Karpas-422 (cell line): ENCODE measurements at places on chromosomes 2 and 18.

GRCh38 chr2:45072862-45073237, 63.6 kb upstream of the SIX2 start:
- DNase-seq: no peak

DNA sequence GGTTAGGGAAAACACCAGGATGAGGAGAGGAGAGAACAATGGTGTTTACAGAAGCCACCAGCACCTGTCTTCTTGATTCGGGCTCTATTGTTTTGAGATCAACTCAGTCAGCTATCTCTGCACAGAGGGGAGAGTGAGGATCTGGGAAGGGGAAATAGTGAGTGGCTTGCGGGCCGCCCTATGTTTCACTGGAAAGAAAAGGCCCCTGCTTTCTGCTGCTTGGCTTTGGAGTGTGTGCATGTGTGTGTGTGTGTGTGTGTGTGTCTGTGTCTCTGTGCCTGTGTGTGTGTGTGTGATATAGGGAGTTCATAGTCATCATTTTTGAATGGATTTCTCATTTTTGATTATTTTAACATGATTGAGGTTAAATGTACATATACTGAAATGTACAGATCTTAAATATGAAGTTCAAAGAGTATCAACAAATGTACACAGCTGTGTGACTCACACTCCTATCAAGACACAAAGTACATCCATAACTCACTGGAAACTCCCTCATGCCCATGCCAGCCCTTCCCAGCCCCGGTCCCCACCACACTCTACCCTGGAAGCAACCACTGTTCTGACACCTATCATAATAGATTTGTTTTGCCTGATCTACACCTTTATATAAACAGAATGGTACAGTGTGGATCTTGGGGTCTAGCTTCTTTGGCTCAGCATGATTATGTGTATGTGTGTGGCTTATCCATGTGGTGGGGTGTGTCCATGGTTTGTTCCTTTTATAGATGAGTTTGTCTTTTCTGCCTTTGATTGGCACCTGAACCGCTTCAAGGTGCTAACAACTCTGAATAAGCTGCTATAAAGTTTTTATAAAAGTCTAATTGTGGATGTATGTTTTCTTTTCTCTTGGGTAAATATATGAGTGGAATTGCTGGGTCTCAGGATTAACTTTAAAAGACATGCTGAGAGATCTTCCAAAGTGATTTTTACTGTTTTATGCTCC, 258.3 kb downstream of the SETBP1 start:
- no peak for DNase-seq

GRCh38 chr2:46521215-46521683, 41.9 kb downstream of the TMEM247 start:
- no peak for DNase-seq

DNA sequence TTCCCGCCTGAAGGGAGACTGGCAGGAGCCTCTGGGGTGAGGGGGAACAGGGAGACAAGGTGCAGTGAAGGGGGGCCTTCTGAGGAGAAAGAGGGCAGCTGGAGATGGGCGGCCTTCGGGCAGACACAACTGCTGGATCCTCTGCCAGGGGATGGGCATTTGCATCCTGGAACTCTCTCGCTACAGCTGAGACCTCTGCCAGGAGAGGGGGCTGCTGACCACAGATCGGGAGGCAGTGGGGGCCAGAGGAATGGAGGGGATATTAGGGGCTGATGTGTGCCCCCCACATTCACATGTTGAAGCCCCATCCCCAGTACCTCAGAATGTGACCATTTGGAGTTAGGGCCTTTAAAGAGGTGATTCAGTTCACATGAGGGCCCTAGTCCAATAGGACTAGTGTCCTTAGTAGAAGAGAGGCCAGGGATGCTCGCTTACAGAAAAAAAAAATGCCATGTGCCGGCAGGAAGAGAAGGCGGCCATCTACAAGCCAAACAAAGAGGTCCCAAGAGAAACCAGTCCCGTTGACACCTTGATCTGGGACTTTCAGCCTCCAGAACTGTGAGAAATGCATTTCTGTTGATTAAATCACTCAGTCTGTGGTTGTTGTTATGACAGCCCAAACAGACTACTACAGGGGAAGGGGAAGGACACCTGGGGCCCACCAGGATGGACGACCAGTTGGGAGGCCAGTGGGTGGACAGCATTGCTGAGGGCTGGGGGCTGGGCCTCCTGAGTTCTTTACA, 50.0 kb downstream of the TRABD2A start:
- no peak for DNase-seq

DNA sequence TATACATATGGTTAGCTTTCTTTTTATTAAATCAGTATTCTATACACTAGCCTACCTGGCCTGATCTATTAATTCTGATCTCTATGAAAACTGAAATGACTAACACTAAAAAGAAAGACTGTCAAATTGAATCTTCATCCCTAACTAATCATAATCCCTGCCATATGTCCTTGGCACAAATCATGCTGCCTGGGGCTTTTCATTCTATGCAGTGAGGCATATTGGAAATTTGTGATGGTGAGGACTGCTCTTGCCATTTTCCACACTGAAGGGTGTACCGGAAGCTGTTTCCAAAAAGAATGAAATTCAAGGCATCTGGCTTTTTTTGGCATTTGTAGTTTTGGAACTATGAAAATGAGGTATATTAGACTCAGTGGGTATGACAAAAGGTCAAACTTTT, 39.7 kb downstream of the RAPGEF4 start:
- DNase-seq: no peak

DNA sequence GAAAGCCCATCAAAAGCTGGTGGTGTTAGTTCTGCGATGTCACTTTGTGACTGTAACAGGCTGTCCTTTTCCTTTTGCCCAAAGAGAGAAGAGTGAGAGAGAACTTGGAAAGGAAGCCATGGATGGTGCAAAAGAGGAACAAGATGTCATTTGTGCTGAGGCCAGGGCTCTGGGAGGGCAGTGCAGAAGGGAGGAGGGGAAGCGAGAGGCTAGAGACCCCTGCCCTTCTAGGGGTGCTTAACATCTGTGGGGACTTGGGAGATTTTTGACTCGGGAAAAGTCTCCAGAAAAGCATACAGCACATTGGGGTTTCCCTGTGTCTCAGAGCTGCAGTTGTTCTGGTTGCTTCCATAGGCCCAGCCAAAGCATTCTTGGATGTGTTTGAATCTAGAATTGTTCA, 49.6 kb downstream of the ZBTB7C start:
- no peak for DNase-seq

DNA sequence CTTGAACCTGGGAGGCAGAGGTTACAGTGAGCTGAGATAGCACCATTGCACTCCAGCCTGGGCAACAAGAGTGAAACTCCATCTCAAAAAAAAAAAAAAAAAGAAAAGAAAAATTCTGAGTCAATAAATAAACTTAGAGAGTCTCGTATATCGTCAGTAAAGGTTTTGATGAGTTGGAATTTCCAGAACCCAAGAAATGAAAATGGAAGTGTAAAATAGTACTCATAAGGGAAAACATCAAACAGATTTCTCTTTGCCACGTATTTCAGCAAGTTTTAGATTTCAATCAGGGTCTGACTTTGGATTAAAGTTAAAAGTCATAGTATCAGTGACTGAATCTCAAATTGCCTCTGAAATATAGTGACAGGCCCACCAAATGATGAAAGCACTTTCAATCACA, 71.4 kb upstream of the SPOPL start:
- DNase-seq: no peak

DNA sequence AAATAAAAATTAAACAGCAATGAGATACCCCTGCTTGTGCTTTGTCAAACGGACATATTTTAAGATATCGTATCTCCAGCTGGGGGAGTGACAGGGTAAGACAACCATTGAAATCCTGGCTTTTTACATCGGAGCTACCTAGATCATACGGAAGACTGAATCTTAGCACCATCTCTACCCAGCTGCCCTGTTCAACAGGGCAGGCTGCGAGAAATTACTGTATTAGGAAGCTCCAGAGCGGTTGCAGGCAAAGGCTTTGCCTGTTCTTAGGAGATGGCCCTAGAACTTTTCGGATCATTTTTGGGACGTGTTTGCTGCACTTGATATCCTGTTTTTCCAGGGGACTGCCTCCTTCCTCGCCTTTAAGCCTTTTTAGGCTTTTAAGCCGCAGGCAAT, 2.0 kb upstream of the PRKCE start:
- DNase-seq: peak; percentile 51

DNA sequence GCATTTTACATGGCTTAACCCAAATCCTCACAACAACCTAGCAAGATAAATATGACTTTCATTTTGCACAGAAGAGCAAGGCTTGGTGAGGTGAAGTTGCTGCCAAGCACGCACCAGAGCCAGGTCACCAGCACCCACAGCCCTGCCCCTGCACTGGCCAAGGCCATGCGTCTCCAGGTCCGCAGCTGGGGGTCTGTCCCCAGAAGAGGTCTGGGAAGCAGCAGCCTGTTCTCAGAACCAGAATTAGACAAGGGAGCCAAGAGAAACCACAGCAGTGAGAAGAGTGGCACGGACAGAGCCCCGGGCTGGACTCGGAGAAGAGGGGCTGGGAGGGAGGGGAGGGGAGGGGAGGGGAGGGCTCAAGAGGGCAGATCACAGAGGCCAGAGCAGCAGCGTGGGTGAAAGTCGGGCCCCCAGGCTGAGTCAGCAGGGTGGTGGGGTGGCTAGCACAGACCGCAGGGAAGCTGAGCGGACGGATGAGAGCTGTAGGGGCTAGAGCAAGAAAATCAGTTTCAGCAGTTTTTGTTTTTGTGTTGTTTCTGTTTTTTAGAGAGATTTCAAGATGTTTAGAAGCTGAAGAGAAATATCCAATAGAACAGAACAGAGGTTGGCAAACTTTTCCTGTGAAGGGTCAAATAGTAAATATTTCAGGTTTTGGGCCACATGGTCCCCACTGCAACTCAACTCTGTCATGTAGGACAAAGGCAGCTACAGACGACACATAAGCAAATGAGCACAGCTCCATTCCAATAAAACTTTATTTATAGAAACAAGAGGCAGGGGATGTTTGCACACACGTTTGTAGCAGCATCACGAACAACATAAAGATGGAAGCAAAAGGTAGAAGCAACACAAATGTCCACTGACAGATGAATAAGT, 7.4 kb upstream of the MTERF4 start:
- no peak for DNase-seq
